Neural crest cell (in vitro differentiated cells): ENCODE measurements at places on chromosomes 13 and 19. TPM values are rescaled to one million over a fixed set of nuclear protein-coding genes. Genes with fewer than 3 reads are reported as not detected.

DNA sequence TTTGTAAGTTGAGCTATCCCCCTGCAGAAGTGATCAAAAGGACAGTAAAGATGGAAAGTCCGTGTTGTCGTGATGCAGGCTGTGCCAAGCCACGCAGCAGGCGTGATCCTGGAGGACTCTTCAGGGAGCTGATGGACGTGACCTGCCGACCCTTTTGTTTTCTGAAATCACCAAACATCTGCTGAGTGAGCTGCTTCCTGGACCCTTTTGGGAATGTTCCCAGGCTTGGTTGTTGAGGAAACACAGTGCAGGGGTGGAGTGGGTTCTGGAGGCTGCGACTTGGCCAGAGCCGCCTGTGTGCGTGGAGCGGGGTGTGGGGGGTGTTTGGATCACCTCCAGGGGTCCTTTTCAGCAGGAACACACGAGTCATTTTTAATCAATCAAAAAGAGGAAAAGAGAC, 15.4 kb upstream of the CPAMD8 start:
- no peaks in the 10 kb centered on the region for H3K36me3 ChIP-seq
- no peak overlapping the region for H3K4me3 ChIP-seq
- DNase-seq = no peak
- H3K27me3 ChIP-seq = peaks cover 7% of the 10 kb centered on the region
- peaks cover 7% of the 10 kb centered on the region for H3K4me1 ChIP-seq

DNA sequence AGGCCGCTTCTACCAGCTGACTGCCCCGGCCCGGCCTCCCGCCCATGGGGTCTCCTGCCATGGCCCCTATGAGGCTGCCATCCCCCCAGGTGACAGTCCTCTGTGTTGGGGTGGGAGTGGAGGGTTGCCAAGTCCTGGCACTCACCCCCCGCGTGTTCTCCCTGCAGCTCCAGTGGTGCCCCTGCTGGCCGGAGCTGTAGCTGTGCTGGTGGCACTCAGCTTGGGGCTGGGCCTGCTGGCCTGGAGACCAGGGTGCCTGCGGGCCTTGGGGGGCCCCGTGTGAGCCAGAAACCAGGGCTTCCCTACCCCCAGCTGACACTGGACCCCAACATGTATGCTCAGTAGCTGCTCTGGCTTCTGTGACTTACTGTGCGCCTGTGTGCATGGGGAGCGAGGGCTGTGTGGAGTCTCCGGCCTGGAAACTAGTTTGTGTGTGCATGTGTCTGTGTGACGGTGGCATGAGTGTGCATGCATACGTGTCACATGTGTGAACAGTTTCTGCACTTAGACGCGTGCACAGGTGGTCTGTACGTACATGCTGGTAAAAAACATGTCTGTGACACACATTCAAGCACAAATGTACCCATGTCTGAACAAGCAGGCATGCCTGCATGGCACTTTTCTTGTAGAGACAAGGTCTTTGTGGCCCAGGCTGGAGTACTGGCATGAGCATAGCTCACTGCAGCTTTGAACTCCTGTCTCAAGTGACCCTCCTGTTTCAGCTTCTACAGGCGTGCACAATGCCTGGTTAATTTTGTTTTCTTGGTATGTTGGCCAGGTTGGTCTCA, 4.9 kb downstream of the ACP4 start:
- peaks cover 8% of the 10 kb centered on the region for H3K36me3 ChIP-seq
- H3K4me3 ChIP-seq = peak overlapping the region; percentile 81
- no peak for DNase-seq
- H3K27me3 ChIP-seq = peaks cover 32% of the 10 kb centered on the region

DNA sequence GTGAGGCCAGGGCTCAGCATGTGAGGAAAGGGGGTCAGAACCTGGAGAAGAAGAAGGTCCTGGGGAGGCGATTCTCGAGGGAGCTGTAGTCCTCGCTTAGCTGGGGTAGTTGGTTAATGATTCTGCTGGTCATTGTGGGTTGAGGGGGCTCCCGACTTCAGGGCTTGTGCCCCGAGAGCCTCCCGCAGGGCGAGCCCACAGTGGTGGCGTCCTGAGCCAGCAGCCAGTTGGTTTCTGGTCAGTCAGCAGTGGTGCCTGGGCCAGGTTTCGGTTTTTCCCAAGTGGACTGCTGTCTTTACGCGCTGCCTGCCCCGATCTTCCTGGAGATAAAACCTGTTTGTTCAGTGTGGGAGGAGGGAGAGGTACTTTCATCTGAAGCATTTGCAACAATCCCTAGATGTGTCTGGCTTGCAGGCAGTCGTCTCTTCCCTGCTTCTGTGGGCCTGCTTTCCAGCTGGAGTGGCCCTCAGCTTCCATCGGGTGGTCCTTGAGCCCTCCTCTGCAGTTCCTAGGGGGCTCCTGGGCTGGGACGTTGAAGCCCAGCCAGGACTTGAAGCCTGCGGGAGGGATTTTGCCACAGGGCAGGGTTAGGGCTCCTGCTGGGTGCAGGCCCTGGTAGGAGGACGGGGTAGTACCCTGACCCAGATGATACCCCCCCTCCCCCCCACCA, 3.2 kb downstream of the PTBP1 start:
- no peak overlapping the region for H3K27ac ChIP-seq
- H3K4me1 ChIP-seq = peaks cover 39% of the 10 kb centered on the region
- H3K4me3 ChIP-seq = peak overlapping the region; percentile 98
- peaks cover 16% of the 10 kb centered on the region for H3K36me3 ChIP-seq
- peaks cover 17% of the 10 kb centered on the region for H3K27me3 ChIP-seq

DNA sequence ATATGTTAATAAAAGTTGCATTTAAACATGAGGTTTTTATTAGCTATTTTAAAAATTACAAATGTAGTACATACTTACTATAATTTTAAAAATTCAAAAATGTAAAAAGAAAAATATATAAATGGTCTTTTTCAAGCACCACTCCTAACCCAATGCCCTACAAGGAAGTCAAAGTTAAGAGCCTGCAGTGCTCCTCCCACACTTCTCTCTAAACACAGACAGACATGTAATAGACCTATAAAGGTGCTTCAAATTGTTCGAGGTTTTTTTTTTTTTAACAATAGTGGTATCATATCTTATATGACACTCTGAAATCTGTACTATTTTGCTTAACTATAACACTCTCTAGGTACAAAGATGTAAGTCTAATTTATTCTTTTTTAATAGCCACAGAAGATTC, 25.4 kb downstream of the VWA8 start:
- H3K27ac ChIP-seq = no peak overlapping the region
- H3K36me3 ChIP-seq = peaks cover 23% of the 10 kb centered on the region
- H3K4me1 ChIP-seq = peaks cover 11% of the 10 kb centered on the region
- H3K4me3 ChIP-seq = no peak overlapping the region
- H3K27me3 ChIP-seq = no peaks in the 10 kb centered on the region

DNA sequence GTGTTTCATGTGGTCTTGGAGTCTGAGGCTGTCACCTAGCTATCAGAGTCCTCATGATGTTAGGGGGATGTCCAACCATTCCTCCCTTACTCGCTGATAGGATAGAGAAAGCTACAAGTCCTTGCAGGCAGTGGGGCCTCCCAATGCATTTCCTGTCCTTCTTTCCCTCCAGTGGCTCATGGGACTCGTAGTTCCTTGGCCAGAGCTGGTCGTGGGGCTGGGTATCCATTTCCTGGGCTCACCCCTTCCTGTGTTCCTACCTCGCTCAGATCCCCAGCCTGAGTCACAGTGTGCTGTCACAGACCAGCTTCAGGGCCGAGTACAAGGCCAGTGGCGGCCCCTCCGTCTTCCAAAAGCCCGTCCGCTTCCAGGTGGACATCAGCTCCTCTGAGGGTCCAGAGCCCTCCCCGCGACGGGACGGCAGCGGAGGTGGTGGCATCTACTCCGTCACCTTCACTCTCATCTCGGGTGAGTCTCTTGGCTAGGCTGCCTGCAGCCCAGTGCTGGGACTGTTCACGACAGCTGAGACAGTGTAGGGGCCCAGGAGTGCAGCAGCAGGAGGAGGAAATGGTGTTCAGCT, 19.1 kb downstream of the TMEM150B start:
- DNase-seq = no peak
- H3K4me3 ChIP-seq = no peak overlapping the region
- H3K36me3 ChIP-seq = peaks cover 15% of the 10 kb centered on the region
- peaks cover 27% of the 10 kb centered on the region for H3K4me1 ChIP-seq
- H3K27ac ChIP-seq = no peak overlapping the region

GRCh38 chr13:28273919-28274318, 135.6 kb downstream of the PAN3 start:
- H3K27me3 ChIP-seq = no peaks in the 10 kb centered on the region
- DNase-seq = no peak
- no peaks in the 10 kb centered on the region for H3K4me1 ChIP-seq
- H3K4me3 ChIP-seq = no peak overlapping the region
- no peak overlapping the region for H3K27ac ChIP-seq

DNA sequence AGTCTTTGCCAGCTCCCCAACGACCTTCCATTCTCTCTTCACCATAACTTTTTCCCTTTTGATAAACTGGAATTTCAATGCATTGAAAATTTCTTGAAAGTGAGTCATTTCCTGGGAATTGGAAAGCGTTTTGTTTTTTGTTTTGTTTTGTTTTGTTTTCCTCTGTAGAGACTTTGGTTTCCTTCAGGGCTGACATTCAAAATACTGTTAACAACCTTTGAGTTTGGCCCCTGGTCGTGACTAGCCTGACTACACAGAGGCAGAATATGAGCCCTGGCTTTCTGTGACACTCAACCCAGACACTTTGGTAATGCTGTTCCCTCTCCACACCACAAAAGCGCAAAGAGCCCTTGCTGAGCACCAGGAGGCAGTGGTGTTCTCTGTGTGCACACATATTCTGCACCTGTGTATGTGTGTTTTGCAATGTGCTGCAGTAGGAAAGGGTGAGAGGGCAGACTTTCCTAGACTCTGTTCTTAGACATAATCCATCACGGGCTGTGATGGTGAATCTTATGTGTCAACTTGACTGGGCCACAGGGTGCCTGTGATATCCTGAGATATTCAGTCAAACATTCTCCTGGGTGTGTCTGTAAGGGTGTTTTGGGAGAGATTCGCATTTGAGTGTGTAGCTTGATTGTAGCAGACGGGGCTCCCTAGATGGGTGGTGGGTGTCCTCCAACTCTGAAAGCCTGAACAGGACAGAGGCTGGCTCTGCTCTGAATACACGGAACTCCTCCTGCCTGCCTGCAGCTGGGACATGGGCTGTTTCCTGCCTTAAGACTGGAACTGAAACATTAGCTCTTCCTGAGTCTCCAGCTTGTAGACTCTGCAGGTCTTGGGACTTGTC, 29.5 kb upstream of the ANKRD10 start:
- H3K4me3 ChIP-seq = no peak overlapping the region
- no peaks in the 10 kb centered on the region for H3K36me3 ChIP-seq
- H3K27ac ChIP-seq = no peak overlapping the region
- no peaks in the 10 kb centered on the region for H3K27me3 ChIP-seq

DNA sequence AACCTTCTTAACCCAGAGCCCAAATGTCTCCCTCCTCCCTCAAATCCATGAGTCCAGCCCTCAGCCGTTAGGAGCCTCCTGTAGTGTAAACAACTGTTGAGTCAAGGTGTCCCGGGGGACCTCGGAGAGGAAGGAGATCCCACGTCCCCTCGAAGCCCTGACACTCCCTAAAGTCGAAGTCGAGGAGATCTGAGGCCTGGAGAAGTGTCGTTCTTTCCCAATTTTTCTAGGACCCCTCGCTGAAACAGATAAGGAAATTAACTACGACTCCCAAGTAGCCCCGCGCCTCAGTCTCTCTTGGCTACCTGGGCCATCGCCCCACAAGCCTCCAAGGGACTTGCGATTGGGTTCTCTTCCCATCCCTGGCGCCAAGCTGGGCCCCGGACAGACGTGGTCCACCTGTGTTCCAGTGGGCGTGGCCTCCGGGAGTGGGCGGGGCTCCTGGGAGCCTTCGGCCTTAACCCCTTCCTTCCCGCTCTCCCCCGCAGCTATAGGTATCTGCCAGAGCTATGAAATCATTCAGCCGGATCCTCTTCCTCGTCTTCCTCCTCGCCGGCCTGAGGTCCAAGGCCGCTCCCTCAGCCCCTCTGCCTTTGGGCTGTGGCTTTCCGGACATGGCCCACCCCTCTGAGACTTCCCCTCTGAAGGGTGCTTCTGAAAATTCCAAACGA, 869 bp downstream of the GFY start:
- H3K27me3 ChIP-seq = peaks cover 97% of the 10 kb centered on the region
- no peak overlapping the region for H3K4me3 ChIP-seq
- H3K4me1 ChIP-seq = peaks cover 37% of the 10 kb centered on the region

DNA sequence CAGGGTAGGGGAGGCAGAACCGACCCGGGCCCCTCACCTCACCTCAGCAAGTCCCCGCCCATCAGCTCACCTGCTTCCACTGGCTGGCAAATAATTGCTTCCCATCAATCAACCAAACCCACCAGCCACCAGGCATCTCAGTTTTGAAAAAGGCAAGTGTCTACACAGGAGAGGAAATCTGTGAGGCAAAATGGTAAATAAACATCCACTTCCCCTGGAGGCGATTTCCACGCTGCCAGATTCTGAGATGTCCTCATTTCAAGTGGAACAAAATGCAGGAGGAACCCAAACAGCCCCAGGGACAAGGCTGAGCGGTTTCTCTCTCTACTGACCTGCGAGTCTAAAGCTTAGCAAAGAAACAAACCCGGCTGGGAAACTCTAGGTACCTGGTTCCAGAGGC, 117.5 kb downstream of the CRYL1 start:
- no peaks in the 10 kb centered on the region for H3K4me1 ChIP-seq
- no peaks in the 10 kb centered on the region for H3K27me3 ChIP-seq
- no peak overlapping the region for H3K4me3 ChIP-seq
- DNase-seq = no peak
- no peaks in the 10 kb centered on the region for H3K36me3 ChIP-seq
- H3K27ac ChIP-seq = no peak overlapping the region

DNA sequence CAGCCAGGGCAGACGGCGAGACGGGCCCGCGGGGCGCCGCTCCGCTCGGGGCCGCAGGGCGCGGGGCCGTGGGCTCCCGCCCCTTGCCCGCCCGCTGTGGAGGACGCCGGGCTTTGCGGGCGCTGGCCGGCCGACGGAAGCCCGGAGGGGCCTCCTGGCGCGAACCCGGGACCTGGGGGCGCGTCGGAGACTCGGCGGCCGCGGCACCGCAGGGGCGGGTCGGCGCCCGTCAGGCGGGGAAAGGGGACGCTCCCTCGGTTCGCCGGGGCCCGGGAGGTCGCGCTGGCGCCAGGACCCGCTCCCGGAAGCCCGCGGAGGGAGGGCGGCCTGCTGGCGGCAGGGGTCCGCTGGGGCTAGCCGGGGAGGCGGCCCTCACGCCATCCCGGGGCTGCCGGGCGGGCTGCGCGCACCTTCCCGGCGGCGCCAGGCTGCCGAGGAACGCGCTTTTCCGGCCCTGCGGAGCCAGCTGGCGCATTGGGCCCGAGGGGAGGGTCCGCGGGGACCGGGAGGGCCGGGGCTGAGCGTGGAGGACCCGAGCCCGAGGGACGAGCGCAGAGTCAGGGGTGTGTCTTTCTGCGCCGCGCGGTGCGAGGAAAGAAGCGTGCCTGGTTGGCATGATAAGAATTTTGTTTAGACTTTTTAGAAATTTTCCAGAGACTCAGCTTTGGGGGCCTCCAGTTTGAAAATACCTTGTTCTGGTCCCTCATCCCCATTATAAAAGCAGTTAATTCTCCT, 511 bp downstream of the GARRE1 start:
- peak; percentile 39 for DNase-seq
- no peak overlapping the region for H3K27ac ChIP-seq
- no peaks in the 10 kb centered on the region for H3K36me3 ChIP-seq
- peaks cover 16% of the 10 kb centered on the region for H3K4me1 ChIP-seq
- peak overlapping the region; percentile 85 for H3K4me3 ChIP-seq

- H3K36me3 ChIP-seq = no peaks in the 10 kb centered on the region
- H3K4me1 ChIP-seq = no peaks in the 10 kb centered on the region
- no peaks in the 10 kb centered on the region for H3K27me3 ChIP-seq
- no peak overlapping the region for H3K27ac ChIP-seq
- DNase-seq = no peak
These were observed 146.1 kb downstream of the STOML3 start for GRCh38 chr13:38844581-38844980.

GRCh38 chr19:16920816-16921529, 32.2 kb downstream of the F2RL3 start:
- H3K27ac ChIP-seq = no peak overlapping the region
- H3K4me3 ChIP-seq = no peak overlapping the region
- no peak for DNase-seq
- peaks cover 5% of the 10 kb centered on the region for H3K36me3 ChIP-seq

PRKCG gene
- total RNA-seq = 0.55 and 0.65 TPM in 2 replicates

DIRAS1 gene
- total RNA-seq = 19.9 and 24.4 TPM in 2 replicates

NLRP5 gene
- total RNA-seq = not detected in 2 replicates

FXYD7 gene
- 1.1 and 1.4 TPM in 2 replicates for total RNA-seq

DNAJC15 gene
- 14.7 and 16.6 TPM in 2 replicates for total RNA-seq
